ENCODE measurements at places on chromosomes 16 and 17.
A peak's percentile ranks its signal among the peaks of the same experiment; 100 is the strongest.

DNA sequence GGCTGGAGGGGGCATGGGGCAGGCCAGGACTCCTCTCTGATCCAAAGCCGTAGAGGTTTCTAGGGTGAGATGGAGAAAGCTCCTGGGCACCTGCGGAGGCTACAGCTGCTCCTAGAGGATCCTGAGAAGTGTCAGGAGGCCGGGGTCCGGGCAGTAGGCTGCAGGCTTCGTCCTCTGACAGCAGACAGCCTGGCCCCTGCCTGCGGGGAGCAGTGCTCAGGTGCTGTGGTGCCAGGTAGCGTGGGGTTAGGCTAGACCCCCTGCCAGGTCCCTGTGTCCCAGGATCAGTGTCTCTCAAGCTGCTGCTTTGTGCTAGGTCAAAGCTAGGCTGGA is 1.5 kb upstream of the MRPS34 start:
- H3K4me1 ChIP-seq: peaks cover 13% of the 10 kb centered on the region
- H3K27ac ChIP-seq: no peak overlapping the region
- no peaks in the 10 kb centered on the region for H3K36me3 ChIP-seq
- no peak for DNase-seq

GRCh38 chr16:87540897-87541146 is 48.0 kb upstream of the ZCCHC14 start:
- H3K27me3 ChIP-seq: no peaks in the 10 kb centered on the region
- no peak for DNase-seq
- H3K27ac ChIP-seq: no peak overlapping the region
- no peaks in the 10 kb centered on the region for H3K36me3 ChIP-seq

DNA sequence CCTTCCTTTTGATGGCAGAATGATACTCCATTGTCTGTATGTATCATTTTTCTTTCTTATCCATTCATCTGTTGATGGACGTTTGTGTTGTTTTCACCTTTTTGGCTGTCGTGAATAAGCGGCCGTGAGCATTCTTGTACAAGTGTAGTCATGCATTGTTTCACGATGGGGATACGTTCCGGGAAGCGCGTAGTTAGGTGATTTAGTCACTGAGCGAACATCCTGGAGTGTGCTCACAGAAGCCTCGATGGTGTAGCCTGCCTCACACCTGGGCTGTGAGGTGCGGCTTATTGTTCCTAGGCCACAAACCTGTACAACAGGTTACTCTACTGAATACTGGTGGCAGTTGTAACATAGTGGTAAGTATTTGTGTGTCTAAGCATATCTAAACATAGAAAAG is 136.5 kb downstream of the CMIP start:
- no peaks in the 10 kb centered on the region for H3K36me3 ChIP-seq
- no peaks in the 10 kb centered on the region for H3K27me3 ChIP-seq
- DNase-seq: no peak
- no peak overlapping the region for H3K4me3 ChIP-seq
- no peak overlapping the region for H3K27ac ChIP-seq
- H3K4me1 ChIP-seq: peaks cover 6% of the 10 kb centered on the region

GRCh38 chr17:6755731-6756184 is at the start of gene XAF1:
Gene XAF1, plus strand, starts transcription at chr17:6756046. Its CDS starts 33 bp downstream, at chr17:6756079.
- no peak within 1 kb of the TSS for H3K27ac ChIP-seq
- H3K36me3 ChIP-seq: no peaks in the 10 kb centered on the region
- no peak within 1 kb of the TSS for H3K4me3 ChIP-seq
- DNase-seq: no peak
- H3K27me3 ChIP-seq: no peaks in the 10 kb centered on the region
- H3K4me1 ChIP-seq: no peaks in the 10 kb centered on the region

DNA sequence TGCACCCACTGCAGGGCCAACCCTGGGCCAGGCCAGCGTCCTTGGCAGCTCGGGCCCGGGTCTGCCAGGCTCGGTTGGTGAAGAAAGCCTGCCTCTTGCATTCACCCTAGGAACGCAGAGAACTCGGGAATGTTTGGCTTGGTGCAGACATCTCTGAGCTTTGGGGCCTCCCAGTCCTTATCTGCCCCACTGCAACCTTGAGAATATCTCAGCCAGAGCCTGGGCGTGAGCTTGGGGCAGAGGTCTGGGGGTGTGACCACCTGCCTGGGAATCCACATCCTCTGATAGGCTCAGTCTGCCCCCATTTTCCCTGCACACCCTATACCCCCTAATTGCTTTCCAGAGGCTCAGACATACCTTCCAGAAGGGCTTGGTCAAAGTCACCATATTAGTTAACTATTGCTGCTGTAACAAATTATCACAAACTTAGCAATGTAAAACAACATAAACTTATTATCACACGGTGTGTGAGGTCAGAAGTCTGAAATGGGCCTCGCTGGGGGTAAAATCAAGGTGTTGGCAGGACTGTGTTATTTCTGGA is 30.7 kb upstream of the ZNF423 start:
- no peaks in the 10 kb centered on the region for H3K36me3 ChIP-seq
- DNase-seq: no peak
- no peak overlapping the region for H3K27ac ChIP-seq
- peaks cover 7% of the 10 kb centered on the region for H3K4me1 ChIP-seq

DNA sequence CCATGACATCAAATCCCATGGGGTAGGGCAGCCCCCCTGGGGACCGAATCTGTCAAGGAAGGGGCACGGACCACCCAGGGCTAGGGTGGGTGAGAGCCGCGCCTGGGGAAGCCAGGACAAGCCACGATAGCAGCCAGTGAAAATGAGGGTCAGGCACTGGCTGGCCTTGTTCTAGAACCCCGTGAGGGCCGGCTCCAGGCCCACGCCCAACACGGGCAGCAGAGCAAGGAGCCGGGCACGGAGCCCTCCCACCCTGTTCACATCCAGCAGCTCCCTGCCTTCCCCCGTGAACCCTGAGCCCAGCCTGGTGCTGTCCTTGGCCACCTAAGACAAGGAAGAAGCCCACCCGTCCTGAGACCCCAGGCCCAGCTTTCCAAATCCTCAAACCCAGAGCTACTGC is 256.7 kb downstream of the PARN start:
- no peak overlapping the region for H3K27ac ChIP-seq
- H3K27me3 ChIP-seq: no peaks in the 10 kb centered on the region
- peaks cover 3% of the 10 kb centered on the region for H3K4me1 ChIP-seq
- no peak overlapping the region for H3K4me3 ChIP-seq
- DNase-seq: no peak

DNA sequence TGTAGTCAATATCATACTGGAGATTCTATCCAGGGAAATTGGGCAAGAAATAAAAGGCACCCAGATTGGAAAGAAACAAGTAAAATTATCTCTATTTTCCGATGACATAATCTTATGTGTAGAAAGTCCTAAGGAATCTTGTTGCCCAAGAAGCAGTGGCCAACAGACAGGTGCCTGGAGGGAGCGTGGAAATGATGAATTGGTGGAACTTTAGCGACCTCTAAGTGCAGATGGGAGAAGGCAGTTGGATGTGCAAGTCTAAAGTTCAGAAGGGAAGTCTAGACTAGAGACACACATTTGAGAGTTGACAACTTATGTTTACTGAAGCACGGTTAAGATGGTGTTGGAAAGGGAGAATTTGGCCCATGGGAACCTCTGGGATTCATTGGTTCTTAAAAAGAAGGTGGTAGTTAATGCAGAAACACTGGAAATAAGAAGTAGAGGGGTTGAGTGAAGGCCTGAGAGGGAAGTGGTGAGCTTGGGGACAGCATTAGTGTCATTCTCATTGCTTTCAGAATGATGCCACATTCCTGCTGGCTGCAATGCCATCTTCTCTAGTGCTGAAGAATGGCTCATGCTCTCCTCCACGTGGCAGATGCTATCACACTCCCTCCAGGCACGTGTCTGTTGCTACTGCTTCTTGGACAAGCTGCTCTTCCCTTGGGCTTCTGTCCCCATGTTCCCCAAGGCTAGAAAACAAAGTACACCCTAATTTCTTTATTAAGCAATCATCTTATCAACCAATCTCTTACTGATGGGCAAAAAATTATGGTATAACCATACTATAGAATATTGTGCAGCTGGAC is 24.0 kb downstream of the TAT start:
- peaks cover 13% of the 10 kb centered on the region for H3K27me3 ChIP-seq
- H3K36me3 ChIP-seq: no peaks in the 10 kb centered on the region
- DNase-seq: no peak
- H3K4me1 ChIP-seq: no peaks in the 10 kb centered on the region

GRCh38 chr16:80580109-80580832 is 39.5 kb downstream of the DYNLRB2 start:
- H3K4me3 ChIP-seq: no peak overlapping the region
- H3K27ac ChIP-seq: no peak overlapping the region
- peak; percentile 16 for DNase-seq
- no peaks in the 10 kb centered on the region for H3K27me3 ChIP-seq
- no peaks in the 10 kb centered on the region for H3K4me1 ChIP-seq

DNA sequence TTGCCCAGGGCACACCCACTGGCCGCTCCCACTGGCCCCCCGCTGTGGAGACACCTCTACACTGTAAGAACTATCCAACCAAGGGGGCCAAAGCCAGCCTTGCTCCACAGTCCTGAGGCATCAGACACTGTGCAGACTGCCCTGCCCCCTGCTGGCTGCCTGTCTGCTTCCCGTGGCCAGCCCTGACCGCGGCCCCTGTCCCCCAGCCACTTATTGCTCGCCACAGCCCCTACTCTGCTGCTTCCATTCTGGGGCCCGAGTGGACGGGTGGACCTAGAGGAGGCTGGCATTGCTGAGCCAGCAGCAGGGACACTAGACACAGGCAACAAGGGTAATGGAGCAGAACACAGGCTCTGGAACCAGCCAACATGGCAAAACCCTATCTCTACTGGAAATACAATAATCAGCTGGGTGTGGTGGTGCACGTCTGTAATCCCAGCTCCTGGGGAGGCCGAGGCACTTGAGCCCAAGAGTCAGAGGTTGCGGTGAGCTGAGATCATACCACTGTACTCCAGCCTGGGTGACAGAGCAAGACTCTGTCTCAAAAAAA is 19.7 kb upstream of the LRRC37A3 start:
- DNase-seq: peak; percentile 56
- H3K27ac ChIP-seq: no peak overlapping the region
- H3K4me3 ChIP-seq: no peak overlapping the region
- no peaks in the 10 kb centered on the region for H3K36me3 ChIP-seq
- H3K27me3 ChIP-seq: no peaks in the 10 kb centered on the region

DNA sequence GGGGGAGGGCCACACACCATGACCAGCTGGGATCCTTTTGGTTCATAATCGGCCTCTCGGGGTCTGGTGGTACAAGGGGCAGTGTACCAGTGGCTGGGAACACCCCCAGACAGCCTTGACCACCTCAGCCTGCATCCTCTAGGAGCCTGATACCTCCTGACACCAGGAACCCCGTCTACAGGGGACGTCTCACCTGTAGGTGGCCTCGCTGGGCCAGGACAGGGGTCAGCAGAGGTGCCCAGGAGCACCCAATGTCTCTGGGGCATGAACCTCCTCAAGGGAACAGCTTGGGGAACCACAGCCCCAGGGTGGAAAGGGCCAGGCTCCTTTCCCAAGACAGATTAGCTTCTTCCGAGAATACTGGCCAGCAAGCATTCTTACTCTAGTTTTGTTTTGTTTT is 2.5 kb upstream of the METRNL start:
- H3K4me3 ChIP-seq: no peak overlapping the region
- no peaks in the 10 kb centered on the region for H3K36me3 ChIP-seq
- H3K27me3 ChIP-seq: peaks cover 47% of the 10 kb centered on the region

GRCh38 chr17:77456951-77457548 is 316.3 kb downstream of the SEC14L1 start:
- peak overlapping the region; percentile 96 for H3K27ac ChIP-seq
- H3K36me3 ChIP-seq: no peaks in the 10 kb centered on the region
- H3K4me1 ChIP-seq: peaks cover 79% of the 10 kb centered on the region
- H3K4me3 ChIP-seq: no peak overlapping the region
- DNase-seq: no peak

- no peaks in the 10 kb centered on the region for H3K36me3 ChIP-seq
- H3K4me3 ChIP-seq: no peak overlapping the region
- DNase-seq: no peak
- no peak overlapping the region for H3K27ac ChIP-seq
- H3K27me3 ChIP-seq: no peaks in the 10 kb centered on the region
- H3K4me1 ChIP-seq: peaks cover 24% of the 10 kb centered on the region
Observed at GRCh38 chr16:89600956-89601355, 12.5 kb upstream of the DPEP1 start.

DNA sequence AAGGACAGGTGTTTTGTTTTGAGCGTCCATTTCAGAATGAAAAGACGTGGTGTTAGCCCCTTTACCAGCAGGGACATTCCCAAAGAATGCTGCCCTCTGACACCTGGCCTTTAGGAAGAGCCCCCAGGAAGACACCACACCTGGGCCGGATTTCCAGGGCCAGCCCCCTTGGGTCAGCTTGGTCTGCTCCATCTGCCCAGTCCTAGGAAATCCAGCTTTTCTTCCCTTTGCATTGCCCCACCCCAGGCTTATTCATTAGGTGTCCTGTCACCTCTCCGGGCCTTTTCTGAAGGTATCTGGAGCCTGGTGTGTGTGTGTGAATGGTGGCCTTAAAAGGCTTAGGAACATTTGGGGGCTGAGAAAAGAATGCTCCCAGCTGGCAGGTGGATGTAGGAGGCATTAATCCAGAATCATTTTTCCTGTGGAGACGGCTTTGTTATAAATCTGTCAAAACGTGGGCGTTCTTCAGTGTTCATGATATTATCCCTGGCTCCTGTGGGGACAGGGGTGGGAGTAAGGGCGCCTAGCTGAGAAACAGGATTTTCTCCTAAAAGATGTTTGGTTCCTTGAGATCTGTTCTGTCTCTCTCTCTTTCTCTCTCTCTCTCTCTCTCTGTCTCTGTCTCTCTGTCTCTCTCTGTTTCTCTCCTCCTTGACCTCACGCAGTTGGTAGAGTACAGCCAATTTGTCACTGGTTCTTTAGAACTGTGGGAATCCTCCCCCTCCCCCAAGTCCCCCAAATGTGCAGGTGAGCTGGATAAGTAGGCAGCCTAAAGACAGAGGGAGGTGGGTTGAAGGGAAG is 84.0 kb downstream of the NTN1 start:
- H3K27ac ChIP-seq: no peak overlapping the region
- H3K27me3 ChIP-seq: peaks cover 21% of the 10 kb centered on the region

DNA sequence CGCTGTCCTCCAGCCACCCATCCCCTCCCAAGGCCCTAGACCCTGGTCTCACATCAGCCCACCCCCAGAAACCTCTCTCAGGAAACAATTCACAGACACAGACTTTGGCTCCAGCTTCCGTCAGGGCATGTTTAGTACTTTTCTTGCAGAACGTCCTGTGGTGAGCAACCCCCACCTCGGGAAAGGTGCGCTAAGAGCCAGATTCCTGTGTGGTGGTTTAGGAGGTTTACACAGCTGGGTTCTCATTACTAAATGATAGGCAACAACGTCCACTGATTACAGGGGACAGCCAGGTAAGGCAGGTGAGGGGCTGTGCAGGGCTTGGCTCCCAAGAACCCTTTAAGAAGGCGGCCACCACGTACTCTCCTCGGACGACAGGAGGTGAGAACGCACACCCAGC is 29.3 kb downstream of the KIFC3 start:
- H3K36me3 ChIP-seq: peaks cover 9% of the 10 kb centered on the region
- H3K4me1 ChIP-seq: peaks cover 4% of the 10 kb centered on the region
- H3K27me3 ChIP-seq: no peaks in the 10 kb centered on the region
- H3K27ac ChIP-seq: no peak overlapping the region
- DNase-seq: no peak

- peaks cover 28% of the 10 kb centered on the region for H3K36me3 ChIP-seq
- H3K27me3 ChIP-seq: no peaks in the 10 kb centered on the region
- DNase-seq: peak; percentile 29
- peaks cover 41% of the 10 kb centered on the region for H3K4me1 ChIP-seq
- peak overlapping the region; percentile 86 for H3K27ac ChIP-seq
Observed at GRCh38 chr17:47225911-47226688, 17.0 kb downstream of the MYL4 start.

Data from cardiac muscle cell (in vitro differentiated cells and primary cell).